ENCODE measurements at places on chromosomes 13 and 19. TPM values are rescaled to one million over a fixed set of nuclear protein-coding genes. Genes with fewer than 3 reads are reported as not detected.

ZNF556 gene
- total RNA-seq, result not detected

LRRC63 gene
- 1.7 TPM for total RNA-seq

ZNF723 gene
- total RNA-seq, result not detected

CYP4F8 gene
- total RNA-seq, result not detected

GAPDHS gene
- total RNA-seq, result not detected

BRSK1 gene
- total RNA-seq, result 7.3 TPM

SKA3 gene
- 52.5 TPM for total RNA-seq

CCL25 gene
- total RNA-seq, result 10.0 TPM

STX10 gene
- total RNA-seq, result 68.4 TPM

SELENOV gene
- not detected for total RNA-seq

HSPB6 gene
- 0.65 TPM for total RNA-seq

MBD3L2 gene
- total RNA-seq, result not detected

ELAVL3 gene
- total RNA-seq, result not detected

SLC39A3 gene
- 38.2 TPM for total RNA-seq

LILRB2 gene
- total RNA-seq, result not detected

ZNF726 gene
- total RNA-seq, result 16.6 TPM

CRTC1 gene
- total RNA-seq, result 7.0 TPM

F10 gene
- not detected for total RNA-seq

TJP3 gene
- 1.3 TPM for total RNA-seq

ZNF134 gene
- 17.8 TPM for total RNA-seq
